ENCODE measurements at places on chromosomes 2 and 18.
A peak's percentile ranks its signal among the peaks of the same experiment; 100 is the strongest.

DNA sequence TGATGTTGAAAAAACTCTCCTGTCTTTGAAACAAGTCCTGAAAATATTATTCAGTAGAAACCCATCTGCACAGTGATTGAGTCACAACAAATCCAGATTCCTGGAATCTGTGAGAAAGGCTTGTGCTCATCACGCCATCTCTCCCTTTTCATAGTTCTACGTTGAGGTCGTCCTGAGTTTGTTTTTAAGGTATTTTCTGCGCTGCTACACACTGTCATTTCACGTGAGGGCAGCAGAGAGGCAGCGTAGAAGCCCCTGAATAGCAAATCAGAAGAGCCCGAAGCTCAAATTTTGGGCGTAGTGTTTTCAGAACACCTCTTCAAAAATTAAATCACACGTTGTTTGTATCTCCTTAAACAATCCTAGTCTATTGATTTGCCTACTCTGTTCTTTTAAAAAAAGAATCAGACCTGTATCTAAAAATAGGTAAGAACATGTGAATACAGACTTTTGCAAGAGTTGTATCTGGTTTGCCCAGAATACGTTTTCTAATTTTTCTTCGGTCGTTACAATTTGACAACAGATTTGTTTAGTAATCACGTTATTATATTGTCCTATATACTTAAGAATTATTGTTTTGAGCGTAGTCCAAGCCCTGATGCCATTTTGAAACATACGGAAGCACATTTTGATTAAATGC is 61.6 kb upstream of the SLC38A11 start:
- peak; percentile 16 for DNase-seq

- no peak for DNase-seq
These were observed 1.5 kb downstream of the IL1B start for GRCh38 chr2:112835061-112835501.

GRCh38 chr2:218028189-218028495 is 25.3 kb upstream of the TNS1 start:
- DNase-seq = no peak

- no peak for DNase-seq
These were observed 283 bp upstream of the RBBP8 start for GRCh38 chr18:22932885-22933205.

- DNase-seq = no peak
These were observed 171.2 kb downstream of the ZNF516 start for GRCh38 chr18:76323891-76324290.

DNA sequence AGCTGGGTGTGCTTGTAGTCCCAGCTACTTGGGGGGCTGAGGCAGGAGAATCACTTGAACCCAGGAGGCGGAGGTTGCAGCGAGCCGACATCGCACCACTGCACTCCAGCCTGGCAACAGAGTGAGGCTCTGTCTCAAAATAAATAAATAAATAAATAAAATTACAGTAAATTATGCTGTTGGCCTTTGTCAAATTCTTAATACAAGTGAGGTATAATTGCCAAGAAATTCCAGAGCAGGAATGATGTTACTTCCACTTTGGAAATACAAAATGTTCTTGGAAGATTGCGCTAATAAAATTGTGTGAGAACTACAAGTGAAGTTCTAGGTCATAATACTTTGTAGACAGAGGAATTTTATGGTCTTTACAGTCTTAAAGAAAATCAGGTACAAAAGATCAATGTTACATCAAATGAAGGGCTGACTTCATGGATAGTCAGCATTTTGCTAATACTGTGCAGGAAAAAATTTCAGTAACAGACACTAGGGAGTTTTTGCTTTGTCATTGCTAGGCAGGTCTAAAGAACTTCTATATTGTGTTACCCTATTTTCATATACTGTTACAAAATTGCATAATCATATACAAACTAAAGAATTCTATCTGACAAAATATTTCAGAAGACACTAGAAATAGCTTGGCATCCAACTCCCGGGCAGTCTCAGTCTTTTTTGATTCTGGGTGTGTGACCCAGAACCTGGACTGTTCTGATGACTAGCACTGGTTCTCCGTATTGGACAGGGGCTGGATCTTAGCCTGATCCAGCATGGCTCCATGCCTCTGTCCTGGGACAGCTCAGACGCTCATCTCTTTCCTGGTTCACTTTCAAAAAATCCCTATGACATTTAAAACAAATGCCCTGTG is 76.0 kb upstream of the STK17B start:
- DNase-seq = no peak

DNA sequence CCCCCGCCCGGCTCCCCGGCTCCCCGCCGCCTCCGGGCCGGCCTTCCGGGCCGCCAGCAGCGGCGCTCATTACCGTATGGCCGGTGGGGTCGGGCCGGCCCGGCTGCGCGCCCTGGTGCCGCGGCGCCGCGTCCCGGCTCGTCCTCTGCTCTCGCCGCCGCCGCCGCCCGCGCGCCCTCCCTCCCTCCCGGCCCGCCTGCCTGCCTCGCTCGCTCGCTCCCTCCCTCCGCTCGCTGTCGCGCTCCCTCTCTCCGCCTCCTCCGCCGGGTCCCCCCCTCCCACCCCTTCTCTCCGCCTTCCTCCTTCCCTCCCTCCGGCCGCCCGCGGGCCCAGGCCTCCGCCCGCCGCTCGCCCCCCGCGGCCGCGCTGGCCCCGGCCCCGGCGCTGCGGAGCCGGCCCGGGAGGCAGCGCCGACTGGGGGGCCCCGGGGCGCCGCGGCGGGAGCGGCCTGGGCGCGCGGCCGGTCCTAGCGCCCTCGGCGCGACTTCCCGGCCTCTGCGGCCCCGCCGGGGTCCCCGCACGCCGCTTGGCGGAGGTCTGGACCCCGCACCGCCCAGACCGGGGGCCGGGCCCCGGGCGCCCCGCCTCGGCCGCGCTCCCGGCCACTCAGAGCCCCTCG is at the start of gene DNMT3A:
Gene DNMT3A (minus strand): TSS at position 173 of the 619 bp plus-strand sequence. CDS start 27,941 bp downstream, outside the sequence.
- peak; percentile 89 for DNase-seq

GRCh38 chr18:79812052-79812451 is 14.3 kb downstream of the KCNG2 start:
- DNase-seq = no peak

DNA sequence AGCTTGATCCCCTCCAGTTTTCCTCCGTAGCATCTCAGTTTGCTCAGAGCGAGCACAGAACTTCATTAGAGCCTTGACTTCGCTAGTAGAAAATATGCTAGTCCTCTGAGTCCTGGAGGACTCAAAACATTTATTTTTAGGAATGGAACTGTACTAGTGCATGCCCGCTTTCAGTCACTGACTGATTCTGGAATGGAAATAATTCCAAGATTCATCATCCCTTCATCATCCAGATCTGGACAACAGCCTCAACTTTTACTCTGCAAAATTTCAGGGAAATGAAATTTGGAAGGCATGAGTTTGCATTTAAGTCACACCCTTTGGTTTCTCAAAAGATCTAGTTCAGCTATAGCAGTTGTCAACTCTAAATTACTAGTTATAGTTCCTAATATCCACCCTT is 304.6 kb downstream of the XIRP2 start:
- no peak for DNase-seq

Data from GM20000 (cell line).